NCI-H2081 (cell line): ENCODE measurements at places on chromosomes 16 and 17.

- no peak for DNase-seq
Measured at GRCh38 chr16:66511602-66512271, 38.2 kb downstream of the TK2 start.

- no peak for DNase-seq
Measured at GRCh38 chr17:60398227-60398959, 6.5 kb upstream of the USP32 start.

- no peak for DNase-seq
Measured at GRCh38 chr17:43070872-43071271, 45.8 kb downstream of the RND2 start.

- no peak for DNase-seq
Measured at GRCh38 chr17:53313746-53314145, 509.0 kb upstream of the KIF2B start.

DNA sequence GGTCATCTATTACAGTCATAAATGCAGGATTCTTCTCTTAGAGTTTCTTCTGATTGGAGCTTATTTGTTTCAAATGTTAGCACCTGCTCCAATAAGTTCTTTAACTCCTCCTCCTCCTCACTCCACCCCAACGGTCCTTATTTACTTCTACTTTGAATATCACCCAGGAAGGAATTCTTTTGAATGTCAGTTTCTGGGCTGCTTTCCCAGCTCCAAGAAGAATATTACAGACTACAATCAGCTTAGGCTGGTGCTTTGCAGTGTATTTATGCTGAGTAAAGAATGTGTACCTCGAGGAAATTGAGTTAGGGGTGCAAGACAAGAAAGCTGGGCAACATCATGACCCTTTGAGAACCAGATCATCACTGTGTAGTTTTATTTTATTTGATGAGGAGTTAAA lies 30.8 kb downstream of the MAP3K3 start:
- DNase-seq, result no peak

- DNase-seq, result no peak
Measured at GRCh38 chr17:6021011-6021400, 49.2 kb upstream of the WSCD1 start.

GRCh38 chr17:48483471-48484131 lies 47.2 kb downstream of the HOXB1 start:
- no peak for DNase-seq

GRCh38 chr16:78900044-78900811 lies 700.3 kb downstream of the MAF start:
- no peak for DNase-seq

DNA sequence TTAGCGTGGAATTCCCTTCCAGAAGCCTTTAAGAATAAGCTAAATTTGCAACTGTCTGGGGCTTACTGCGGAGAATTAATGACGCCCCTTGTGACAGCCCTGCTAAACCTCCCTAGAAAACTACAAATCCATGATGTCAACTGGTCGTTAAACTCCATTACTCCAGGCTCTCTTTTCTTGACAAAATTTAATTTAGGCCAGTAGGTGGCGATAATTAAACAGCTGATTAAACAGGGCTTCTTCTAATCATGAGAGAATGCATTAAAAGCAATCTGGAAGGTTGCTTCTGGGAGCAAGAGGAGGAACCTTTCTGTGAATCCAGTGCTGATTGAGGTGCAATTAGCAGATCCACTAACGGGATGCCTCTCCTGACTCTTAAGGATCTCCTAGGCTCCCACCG lies 8.1 kb upstream of the NLRP1 start:
- peak; percentile 25 for DNase-seq

DNA sequence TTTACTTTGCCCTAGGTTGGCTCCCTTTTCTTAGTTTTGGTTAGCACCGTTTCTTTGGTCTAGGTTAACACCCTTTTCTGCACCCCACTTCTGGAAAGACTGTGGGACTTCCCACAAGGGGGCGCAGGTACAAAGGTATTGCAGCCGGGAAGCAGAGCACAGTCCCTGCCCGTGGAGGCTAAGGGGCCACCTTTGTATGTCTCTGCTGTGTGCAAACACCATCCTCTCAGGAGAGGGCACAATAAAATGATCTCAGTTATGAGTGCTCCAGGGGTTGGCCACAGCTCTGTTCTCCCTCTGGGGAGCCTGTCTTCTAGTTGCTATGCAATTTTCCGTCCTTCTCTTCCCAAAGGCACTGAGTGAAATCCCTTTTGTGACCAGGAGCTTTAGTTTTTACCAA lies 28.4 kb upstream of the TMC5 start:
- DNase-seq, result peak; percentile 72

DNA sequence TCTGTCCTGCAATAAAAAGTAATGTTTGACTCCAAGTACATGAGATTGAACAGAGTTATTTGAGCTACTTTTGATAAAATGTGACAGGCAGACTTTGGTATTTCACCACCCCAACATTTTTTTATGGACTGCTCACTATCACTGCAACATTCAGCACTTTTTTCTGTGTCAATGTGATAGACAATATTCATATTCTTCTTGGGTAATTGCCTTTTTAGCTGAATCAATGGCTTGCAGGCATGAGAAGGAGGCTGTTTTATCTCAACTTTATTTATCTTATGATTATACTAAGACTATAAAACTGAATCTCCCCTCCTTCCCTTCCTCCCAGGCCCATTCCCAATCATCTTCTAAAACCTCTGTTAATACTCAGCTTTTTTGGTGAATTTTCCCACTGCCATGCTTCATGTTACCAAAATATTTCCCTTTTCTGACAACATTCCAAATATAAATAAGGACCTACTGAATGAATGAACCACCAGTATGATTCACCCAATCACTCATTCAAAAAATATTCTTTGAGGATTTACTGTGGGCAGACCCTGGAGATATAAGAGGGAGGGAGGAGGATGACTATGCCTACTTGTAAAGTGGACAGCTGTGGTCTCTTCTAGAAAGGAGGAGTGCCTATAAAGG lies 67.6 kb downstream of the CDH13 start:
- no peak for DNase-seq

DNA sequence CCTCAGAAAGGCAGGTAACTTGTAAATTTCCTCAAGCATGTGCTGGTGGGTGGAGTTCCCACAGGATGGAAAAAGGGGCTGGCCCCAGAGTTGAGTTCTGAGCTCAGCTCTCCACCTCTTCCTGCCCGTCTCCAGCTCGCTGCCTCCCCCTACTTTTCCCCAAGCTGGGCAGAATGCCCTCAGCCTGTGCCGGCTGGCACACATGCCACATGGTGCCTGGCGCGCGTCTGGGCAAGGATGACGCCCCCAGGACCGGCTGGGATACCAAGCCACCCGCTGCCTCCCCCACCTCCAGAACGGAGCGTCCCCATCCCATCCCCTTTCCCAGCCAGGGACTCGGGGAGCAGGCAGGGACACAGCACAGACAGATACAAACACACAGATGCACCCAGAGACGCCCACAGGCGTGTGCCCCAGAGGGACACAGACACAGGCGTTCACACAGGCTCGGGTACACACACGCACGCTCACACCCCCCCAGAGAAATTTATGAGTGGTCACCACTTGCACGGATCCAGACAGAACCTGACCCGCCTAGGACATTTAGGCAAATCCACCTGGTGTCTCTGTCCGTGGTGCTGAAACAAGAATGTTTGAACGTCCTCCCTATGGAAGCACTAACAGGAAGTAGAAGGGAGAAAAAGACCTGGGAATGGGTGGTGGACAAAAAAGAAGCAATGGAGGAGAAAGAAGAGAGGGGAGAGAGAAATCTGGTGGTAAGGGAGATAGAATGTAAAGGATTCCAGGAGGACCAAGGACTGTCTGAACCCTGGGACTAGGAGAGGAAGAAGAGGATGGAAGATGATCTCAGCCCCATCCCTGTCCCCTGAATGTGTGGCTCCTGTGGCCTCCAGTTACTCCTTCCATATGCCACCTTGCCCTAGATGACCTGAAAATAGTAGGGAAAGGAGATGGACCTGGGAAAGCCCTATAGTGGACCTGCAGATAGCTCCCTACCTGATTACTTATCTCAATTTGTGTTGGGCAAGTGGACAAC lies 15.5 kb downstream of the NEUROD2 start:
- peak; percentile 82 for DNase-seq

- DNase-seq, result no peak
Measured at GRCh38 chr16:89099905-89100304, 6.3 kb downstream of the ACSF3 start.

DNA sequence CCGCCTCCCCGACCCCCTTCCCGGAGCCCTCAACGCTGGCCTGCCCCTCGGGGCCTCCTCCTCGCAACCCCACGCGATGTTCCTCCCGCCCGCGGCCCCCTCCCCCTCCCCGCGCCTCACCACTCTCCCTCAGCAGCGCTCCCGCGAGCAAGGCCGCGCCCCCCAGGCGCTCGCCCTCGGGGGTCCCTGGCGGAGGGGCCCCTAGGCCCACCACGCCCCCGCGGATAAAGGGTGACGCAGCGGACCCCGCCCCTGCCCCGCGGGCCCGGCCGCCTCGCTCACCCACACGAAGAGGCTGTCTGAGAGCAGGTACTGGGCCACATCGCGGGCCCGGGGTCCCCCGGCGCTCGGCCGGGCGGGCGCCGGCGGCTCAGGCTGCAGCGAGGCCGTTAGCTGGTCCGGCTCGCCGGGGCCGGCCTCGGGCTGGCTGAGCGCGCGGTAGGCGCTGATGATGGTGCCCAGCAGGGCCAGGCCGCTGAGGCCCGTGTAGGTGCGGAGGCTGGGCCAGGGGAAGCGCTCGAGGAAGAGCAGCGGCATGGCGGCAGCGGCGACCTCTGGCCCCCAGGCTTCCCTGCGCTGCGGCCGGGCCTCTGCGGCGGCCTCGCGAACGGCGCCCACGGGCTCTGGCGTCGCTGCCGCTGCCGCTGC lies 430 bp downstream of the AMFR start:
- peak; percentile 18 for DNase-seq
